WERI-Rb-1 (cell line): ENCODE measurements at places on chromosomes 4 and X.

DNA sequence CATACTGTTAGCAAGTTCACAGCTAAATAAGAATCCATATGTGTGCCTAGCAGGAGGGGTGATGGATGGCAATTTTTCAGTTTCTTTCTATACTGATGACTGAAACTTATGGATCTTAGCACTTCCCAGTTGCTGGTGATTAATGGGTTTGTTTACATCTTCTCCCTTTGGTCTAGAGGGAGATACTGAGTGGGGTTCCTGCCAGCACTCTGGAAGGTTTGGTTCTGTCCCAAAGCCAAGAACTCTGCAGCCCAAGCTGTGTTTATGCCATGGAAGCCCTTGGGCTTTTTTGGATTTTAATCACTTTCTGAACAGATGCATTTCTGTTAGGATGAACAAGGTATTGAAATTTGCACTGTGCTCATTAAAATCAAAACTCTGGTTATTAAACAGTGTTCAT lies 43.5 kb downstream of the DDIT4L start:
- DNase-seq: no peak

DNA sequence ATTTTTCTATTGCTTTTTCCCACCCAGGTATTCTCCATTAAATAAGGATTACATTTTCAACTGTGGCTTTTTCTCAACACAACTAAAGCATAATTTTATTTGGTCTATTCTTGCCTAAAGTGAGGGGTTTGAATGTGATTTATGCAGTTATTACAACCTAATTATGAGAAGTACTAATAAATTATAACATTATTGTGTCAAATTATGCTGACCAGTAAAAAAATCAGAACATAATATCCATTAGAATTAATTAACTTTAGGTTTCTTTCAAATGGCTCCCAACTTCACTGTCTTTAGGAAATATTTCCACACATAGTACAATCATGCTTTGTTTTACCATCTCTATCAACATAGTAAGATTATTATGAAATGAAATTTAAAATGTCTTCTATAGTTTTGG lies 1293.9 kb downstream of the FSTL5 start:
- DNase-seq: no peak

DNA sequence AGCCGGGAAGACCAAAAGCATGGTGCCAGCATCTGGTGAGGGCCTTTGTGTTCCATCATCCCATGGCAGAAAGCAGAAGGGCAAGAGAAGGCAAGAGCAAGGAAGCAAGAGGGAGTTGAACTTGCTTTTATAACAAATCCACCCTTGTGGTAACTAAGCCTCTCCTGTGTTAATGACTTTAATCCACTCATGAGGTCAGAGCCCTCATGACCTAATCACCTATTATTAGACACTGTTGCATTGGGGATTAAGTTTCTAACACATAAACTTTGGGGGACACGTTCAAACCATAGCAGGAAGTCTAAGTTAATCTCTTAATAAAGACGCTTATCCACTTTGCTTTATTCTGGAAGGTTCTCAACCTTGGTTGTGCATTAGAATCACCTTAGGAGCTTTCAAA lies 12.5 kb upstream of the PCYT1B start:
- peak; percentile 18 for DNase-seq

DNA sequence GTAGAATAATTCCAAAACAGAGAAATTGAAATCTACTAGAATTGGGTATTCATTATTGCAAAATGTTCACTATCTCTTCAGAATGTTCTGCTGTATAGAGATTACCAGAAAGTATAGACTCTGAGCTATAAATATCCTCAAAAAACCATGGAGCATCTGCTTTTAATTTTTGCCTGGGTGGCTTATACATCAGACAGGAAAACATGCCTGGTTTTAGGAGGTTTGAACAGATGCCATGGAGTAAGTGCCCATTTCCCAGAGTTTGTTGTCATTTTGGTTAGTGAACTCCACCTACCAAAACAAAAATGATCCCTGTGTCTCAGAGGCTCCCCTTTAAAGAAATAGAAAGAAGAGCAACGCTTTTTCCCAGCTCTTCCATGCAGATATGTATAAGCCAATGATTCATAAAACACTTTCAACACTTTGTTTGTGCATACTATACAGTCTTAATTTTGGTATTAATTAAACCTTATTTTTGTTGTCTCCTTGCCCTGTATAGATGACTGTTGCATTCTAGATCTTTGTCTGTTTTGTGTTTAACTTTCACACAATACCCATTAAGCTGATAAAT lies 68.7 kb downstream of the MEPE start:
- no peak for DNase-seq

GRCh38 chrX:40966213-40966820 lies 118.9 kb upstream of the USP9X start:
- DNase-seq: no peak

GRCh38 chrX:371907-372306 lies 14.8 kb downstream of the PPP2R3B start:
- DNase-seq: peak; percentile 71

DNA sequence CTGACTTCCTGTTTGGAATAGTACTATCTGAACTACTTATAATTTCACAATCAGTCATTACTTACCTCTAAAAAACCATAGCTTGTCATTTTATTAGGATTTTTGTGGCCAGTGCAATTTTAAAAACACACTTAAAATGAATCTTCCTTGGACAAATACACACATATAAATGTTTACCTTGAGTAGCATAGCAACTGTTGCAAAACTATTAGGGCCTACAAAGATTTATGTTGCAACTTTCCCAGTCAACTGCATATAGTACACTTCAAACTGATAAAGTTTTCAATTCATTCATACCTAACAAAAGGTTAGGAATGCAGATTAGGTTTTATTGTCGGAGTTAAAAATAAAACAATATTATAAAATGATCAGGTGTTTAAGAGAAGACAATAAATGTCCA lies 193.0 kb downstream of the PDGFC start:
- no peak for DNase-seq

DNA sequence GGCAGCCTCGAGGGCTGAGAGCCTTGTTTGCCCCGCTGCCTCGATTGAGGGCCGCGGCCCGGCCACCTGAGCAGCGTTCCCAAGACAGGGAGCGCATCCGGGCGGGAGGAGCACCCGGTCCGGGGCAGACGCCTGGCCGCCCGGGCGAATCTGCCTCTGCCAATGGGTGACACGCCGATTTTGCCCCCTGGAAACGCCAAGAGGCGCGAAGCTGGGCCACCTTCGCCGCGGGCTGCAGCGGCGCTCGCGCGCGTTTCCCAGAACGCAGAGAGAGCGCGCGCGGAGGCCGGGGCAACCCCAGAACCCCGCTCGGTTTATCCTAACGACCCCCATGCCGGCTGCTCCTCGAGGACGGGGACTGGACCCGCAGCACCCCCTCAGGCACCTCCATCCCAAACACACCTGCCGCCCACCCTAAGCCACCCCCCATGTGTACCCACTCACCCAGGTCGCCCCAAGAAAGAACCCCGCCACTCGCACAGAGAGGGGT lies 575 bp downstream of the MAP7D2 start:
- no peak for DNase-seq

DNA sequence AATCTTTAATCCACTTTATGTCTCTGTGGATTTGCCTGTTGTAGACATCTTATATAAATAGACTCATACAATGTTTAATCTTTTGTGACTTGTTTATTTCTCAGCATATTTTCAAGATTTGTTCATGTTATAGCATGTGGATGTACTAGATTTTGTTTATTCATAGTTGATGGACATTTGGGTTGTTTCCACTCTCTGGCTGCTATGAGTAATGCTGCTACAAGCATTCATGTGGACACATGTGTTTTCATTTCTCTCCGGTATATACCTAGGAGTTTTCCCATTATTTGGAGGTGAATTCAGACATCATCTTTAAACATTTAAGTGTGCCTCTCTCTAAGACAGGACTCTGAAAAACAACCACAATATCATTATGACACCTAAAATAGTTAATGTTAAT lies 2.3 kb downstream of the IKBKG start:
- DNase-seq: no peak

- no peak for DNase-seq
These were observed 148.0 kb downstream of the USP46 start for GRCh38 chr4:52510939-52511565.

DNA sequence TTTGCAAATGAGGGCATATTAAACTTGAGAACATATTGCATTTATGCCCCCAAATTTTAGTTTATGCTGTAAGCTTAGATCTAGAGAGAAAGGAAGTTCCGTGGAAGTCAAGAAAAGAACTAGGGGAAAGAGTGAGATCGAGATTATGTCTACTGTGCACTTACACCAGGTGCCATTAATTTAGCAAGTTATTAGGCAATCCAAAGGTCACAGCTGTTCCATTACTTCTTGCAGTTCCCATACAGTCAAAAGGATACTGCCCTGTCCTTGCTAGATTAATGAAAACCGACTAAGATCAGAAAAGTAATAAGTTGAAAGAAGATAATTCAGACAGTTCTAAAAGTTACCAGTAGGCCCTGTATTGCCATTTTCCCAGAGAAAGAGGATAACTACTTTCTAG lies 49.3 kb upstream of the SLC7A11 start:
- no peak for DNase-seq

DNA sequence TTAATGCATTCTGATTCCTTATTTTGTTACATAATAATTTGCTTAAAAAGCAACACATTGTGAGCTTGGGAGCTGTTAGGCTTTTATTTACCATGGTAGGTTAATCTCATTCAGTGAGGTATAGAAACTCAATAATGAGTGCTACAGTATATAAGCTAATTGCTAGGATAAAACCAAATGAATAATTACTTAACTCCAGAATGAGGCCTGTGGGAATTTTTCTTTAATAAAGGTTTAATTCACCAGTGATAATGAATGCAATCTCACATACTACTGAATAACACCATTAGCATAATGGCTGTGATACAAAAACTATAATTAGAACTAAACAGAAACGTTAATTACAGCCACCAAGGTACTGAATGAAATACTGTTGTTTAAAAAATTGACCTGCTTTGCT lies 326.3 kb downstream of the IQCM start:
- no peak for DNase-seq

DNA sequence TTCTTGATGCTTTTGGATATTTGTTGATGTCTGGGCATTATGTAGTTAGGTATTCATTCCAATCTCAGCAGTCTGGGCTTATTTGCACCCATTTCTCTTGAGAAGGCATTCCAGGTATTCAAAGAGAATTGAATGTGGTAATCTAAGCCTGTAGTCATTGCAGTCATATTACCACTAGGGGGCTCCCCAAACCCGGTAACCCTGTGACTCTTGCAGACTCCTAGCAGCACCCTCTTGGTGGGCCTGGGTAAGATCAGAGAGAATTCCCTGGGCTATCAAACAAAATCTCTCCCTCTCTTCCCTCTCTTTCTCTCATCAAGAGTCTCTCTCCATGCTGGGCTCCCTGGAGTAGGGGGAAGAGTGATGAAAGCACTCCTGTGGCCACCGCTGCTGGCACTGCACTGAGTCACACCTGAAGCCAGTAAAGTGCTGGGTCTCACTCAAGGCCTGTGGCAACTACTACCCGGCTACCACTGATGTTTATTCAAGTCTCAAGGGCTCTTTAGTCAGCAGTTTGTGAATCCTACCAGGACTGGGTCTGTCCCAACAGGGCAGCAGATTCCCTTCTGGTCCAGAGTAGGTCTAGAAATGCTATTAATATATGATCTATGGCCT lies 187.7 kb upstream of the NUDT10 start:
- DNase-seq: peak; percentile 47

- DNase-seq: no peak
These were observed 1.1 kb downstream of the SORBS2 start for GRCh38 chr4:185810746-185811508.

GRCh38 chrX:67651437-67652142 lies 107.8 kb downstream of the AR start:
- no peak for DNase-seq

- no peak for DNase-seq
These were observed 45.5 kb downstream of the PPP1R2C start for GRCh38 chrX:42732506-42732905.

GRCh38 chrX:71540801-71541200 lies 7.9 kb downstream of the OGT start:
- DNase-seq: no peak

- no peak for DNase-seq
These were observed 2.9 kb upstream of the SPRY1 start for GRCh38 chr4:123393721-123394120.

DNA sequence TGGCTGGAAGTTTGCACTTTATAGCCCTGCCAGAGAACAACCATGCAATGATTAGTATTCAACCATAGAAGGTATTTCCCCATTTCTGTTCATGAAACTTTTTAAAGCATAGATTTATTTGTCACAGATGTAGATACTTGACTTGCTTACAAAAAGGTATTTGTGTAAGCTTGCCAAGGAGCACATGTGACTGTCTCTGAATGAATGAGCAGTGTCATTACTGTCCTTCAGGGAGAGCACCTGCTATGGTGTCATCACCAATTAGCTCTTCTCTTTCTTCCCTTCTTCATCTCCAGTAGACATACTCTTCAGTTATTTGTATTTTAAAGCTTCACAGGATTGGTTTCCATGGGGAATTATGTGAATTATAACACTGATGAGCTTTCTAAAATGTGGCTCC lies 1064.7 kb upstream of the GRIA3 start:
- no peak for DNase-seq

DNA sequence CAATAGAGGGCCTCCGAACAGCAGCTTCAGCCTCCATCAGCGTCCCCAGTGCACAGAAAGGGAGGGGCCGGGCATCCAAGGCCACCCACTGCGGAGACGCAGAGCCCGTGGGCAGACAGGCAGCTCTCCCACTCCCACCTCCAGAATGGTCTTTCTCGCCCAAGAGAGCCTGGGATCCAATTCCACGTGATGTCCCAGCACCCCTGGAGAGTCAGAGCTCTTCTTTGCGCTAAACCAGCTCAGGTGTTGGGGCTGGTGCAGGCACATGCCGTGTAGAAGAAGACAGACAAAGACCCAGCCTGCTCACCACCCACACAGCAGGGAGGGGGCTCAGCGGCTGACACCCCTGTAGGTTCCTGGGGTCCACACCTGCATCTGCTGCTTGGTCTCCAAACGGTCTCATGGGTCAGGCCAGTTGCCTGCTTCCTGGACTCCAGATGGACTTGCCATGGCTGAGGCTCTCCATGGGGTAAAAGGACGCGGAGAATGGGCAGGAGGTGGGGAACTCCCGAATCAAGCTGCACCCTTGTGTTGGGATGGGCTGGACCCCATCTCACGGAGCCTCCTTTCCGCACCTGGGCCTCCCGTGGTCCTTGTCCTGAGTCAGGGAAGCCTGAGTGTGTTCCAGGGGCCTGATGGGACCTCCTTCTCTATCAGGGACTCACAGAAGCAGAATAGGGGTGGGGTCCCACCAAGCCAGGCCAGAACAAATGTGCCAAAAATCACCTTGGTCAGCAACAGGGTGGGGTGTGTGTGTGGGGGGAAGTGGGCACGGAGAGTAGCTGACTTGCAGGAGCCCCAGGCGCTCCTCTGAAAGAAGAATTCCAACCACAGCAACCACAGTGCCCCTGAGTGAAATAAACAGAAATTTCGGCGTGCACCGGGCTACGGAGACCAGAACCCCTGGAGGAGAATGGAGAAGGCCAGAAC lies 11.6 kb upstream of the ASMTL start:
- DNase-seq: peak; percentile 27

DNA sequence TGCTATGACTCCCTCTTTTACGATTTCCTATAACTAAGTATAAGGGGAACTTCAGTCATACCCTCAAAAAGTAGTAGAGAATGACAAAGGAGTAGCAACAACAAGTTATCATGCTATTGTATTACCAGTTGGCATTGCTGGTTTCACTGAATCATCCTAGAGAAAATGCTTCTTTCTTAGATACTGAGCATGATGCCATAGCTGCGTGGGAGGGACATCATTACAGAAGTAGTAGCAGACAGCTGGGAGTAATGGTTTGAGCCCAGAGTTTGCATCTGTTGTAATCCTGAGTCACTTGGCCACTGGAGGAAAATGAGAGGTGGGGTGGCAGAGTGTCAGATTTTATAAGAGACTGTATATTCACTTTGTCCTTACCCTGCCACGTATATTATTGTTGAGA lies 38.6 kb downstream of the MTMR1 start:
- no peak for DNase-seq
